Endodermal cell (in vitro differentiated cells): ENCODE measurements at places on chromosomes 16 and 17. TPM values are rescaled to one million over a fixed set of nuclear protein-coding genes. Genes with fewer than 3 reads are reported as not detected.

Gene SMPD3
- total RNA-seq = 0.07 and 0.18 TPM in 2 replicates

- H3K36me3 ChIP-seq = no peaks in the 10 kb centered on the region
- peak; percentile 98 for DNase-seq
- no peak overlapping the region for H3K27ac ChIP-seq
- no peak overlapping the region for H3K4me3 ChIP-seq
- no peaks in the 10 kb centered on the region for H3K4me1 ChIP-seq
- H3K27me3 ChIP-seq = no peaks in the 10 kb centered on the region
Measured at GRCh38 chr17:3913531-3914311, 2.5 kb downstream of the P2RX1 start.

Gene CHST4
- total RNA-seq = 3.0 and 3.2 TPM in 2 replicates

DNA sequence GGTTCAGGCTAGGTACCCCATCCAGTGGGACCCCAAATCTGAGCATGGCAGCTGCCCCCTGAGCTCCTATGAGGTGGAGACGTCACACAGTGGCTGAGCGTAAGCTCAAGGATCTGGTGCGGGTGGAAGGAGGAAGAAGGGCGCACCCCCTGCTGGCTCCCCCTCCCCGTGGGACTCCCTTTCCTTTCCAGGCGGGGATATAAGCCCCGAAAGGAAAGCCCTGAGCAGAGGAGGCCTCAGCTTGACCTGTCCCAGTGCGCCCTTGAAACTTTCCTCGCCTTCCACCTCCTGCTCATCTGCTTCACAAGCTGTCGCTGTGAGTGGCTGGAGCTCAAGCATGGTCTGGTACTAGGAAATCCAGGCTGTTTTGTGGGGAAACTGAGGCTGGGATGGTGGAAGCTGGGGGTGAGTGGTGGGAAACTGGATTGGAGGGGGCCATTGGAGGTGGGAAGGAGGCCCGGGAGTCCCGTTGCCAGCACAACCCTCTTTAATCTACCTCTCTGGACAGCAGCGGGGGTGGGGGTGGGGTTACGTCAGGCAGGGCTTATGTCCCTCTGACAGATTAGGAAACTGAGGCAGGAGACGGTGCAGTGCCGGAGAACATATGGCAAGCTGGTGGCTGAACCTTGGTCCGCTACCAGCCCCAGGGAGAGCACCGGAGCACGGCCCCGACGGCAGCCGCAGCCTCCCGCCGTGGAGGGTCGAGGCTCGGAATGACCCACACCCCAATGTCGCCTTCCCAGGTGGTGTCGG lies 92.3 kb upstream of the TMEM97 start:
- H3K4me3 ChIP-seq = peak overlapping the region; percentile 85
- DNase-seq = peak; percentile 54
- H3K36me3 ChIP-seq = peaks cover under 1% of the 10 kb centered on the region
- no peaks in the 10 kb centered on the region for H3K27me3 ChIP-seq

Gene GCGR
- 2.9 and 4.0 TPM in 2 replicates for total RNA-seq

Gene TMEM98
- 127 to 137 TPM (median 133 TPM) in 3 replicates for total RNA-seq

- no peaks in the 10 kb centered on the region for H3K27me3 ChIP-seq
- H3K4me1 ChIP-seq = no peaks in the 10 kb centered on the region
- no peaks in the 10 kb centered on the region for H3K36me3 ChIP-seq
- no peak for DNase-seq
Measured at GRCh38 chr17:63399856-63400255, 46.2 kb downstream of the CYB561 start.

Gene FNDC8
- not detected in 2 replicates for total RNA-seq

- no peaks in the 10 kb centered on the region for H3K36me3 ChIP-seq
- H3K27me3 ChIP-seq = peaks cover 4% of the 10 kb centered on the region
- H3K4me1 ChIP-seq = no peaks in the 10 kb centered on the region
- peak; percentile 93 for DNase-seq
- no peak overlapping the region for H3K4me3 ChIP-seq
Measured at GRCh38 chr17:79042421-79043190, 18.6 kb downstream of the C1QTNF1 start.

Gene LGALS9B
- total RNA-seq = not detected in 3 replicates

Gene CIBAR2
- total RNA-seq = not detected in 3 replicates

GRCh38 chr17:74452841-74453661 lies 13.4 kb upstream of the CD300A start:
- no peaks in the 10 kb centered on the region for H3K36me3 ChIP-seq
- peaks cover 8% of the 10 kb centered on the region for H3K4me1 ChIP-seq
- DNase-seq = peak; percentile 81
- peak overlapping the region; percentile 78 for H3K4me3 ChIP-seq
- peaks cover 26% of the 10 kb centered on the region for H3K27me3 ChIP-seq
- H3K27ac ChIP-seq = no peak overlapping the region

DNA sequence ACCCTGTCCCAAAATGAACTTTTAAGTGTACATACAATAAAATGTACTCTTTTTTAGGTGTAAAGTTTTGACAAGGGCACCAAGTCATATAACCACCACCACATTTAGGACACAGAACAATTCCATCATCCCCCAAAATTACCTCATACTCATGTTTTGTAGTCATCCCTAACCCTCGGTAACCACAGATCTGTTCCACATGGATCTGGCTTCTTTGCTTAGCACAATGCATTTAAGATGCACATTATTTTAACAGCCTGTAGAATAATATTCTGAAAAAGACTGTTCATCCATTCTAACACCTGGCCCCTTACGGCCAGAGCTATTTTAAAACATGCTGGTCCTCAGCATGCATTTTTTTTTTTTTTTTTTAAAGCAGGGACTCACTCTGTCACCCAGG lies 25.2 kb upstream of the CFAP20 start:
- H3K27ac ChIP-seq = no peak overlapping the region
- H3K36me3 ChIP-seq = peaks cover 4% of the 10 kb centered on the region
- no peak for DNase-seq
- no peaks in the 10 kb centered on the region for H3K27me3 ChIP-seq

DNA sequence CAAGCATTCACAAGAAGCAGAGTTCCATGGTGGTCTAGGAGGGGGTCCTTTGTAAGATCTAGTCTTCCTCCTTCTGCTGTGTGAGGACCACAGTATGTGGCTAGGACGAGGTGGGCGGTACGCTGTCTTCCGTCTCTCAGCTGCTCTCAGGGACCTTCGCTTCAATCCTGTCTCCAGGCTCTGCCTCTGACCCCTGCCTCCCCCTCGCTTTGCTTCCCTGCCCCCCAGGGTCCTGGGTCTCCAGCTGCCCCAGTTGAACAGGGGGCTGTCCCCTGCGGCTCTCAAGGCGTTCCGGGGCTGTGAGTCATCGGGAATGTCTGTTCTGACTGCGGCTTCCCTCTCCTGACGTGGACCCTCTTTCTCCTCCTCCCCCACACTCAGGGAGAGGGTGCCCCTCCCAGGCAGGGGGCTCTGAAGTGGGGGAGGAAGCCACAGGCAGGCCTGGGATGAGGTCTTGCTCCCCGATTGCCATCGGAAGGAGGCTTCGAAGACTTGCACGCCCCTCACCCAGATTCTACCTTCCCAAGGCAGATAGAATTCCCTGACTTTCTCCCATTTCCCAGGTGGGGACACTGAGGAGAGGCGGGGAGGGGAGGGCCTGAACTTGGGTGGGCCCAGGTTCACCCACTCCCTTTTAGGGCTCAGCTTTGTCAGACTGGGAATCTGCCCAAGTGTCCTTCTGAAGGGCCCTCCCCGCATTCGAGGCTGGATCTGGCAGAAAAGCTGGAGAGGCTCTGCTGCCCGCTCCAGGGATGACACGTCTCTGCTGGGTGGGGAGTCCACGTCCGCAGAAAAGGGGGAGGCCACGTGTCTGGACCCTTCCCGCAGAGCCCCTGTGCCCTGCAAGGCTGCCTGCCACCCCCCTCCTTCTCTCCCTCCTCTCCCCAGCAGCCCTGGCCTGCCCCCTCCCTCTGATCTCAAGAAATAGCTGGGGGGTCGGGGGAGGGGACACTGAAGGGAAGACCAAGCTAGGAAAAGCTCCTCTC lies 9.1 kb upstream of the COL1A1 start:
- H3K4me1 ChIP-seq = peaks cover 24% of the 10 kb centered on the region
- H3K36me3 ChIP-seq = no peaks in the 10 kb centered on the region
- no peak overlapping the region for H3K4me3 ChIP-seq
- DNase-seq = peak; percentile 97
- no peaks in the 10 kb centered on the region for H3K27me3 ChIP-seq
- H3K27ac ChIP-seq = peak overlapping the region; percentile 78

GRCh38 chr17:49889500-49889899 lies 41.6 kb upstream of the TAC4 start:
- H3K4me1 ChIP-seq = no peaks in the 10 kb centered on the region
- H3K4me3 ChIP-seq = no peak overlapping the region
- H3K27ac ChIP-seq = no peak overlapping the region
- peaks cover 17% of the 10 kb centered on the region for H3K27me3 ChIP-seq
- peak; percentile 65 for DNase-seq
- H3K36me3 ChIP-seq = no peaks in the 10 kb centered on the region

DNA sequence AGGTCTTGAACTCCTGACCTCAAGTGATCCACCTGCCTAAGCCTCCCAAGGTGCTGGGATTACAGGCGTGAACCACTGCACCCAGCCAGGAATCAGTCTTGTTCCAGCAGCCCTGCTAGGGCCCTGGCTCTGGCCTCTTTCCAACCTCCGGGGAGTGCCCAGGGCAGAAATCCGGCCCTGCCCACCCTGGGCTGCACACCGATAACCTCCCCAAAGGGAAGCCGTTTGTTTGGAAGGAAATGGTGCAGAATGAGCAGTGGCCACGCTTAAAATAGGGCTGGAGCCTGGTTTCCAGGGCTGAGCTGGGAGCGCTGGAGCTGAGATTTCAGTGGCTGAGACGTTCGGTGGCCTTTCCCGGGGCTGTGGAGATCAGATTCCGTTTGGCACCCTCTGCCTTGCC lies 17.8 kb upstream of the EMP2 start:
- H3K4me1 ChIP-seq = no peaks in the 10 kb centered on the region
- no peak for DNase-seq
- H3K27me3 ChIP-seq = no peaks in the 10 kb centered on the region
- no peaks in the 10 kb centered on the region for H3K36me3 ChIP-seq

- no peaks in the 10 kb centered on the region for H3K36me3 ChIP-seq
- peaks cover 7% of the 10 kb centered on the region for H3K27me3 ChIP-seq
- no peak overlapping the region for H3K4me3 ChIP-seq
- peak; percentile 61 for DNase-seq
Measured at GRCh38 chr16:79563921-79564320, 36.6 kb downstream of the MAF start.

Gene MMP15
- 90.1 and 105 TPM in 2 replicates for total RNA-seq

Gene KCNAB3
- total RNA-seq = 3.1 and 4.0 TPM in 2 replicates

Gene LRRC46
- 0.73 and 0.95 TPM in 2 replicates for total RNA-seq

DNA sequence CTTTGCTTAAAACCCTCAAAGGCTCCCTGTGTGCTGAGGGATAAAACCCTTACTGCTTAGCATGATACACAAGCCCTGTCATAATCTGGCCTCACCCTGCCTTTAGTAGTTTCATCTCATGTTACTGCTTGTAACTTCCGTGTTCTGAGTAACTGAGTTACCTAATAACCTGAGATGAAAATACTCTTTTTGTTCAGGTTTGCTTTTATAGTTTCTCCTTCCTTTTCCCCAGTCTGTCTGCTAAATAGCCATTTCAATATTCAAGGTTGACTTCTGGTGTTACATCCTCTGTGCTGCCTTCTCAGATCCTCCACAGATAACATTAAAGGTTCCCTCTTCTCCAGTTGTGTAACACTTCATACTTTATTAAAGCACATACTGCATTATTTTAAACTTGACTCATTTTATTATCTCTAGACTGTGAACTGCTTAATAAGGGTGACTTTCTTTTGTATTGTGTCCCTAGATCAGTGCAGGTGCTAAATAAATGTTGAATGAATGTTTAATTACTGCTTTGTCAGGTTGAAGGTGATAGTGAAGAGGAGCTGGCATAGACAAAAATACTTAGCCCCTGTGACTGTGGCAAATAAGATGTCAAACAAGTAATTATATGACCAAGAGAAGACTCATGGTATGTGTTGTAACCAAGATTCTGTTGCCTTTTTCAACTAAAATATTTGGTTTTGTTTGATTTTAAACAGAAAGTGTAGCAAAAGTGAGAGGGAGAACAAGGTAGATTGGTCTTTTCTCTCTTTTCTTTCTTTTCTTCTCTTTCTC lies 47.8 kb downstream of the NFAT5 start:
- H3K4me1 ChIP-seq = no peaks in the 10 kb centered on the region
- no peak overlapping the region for H3K27ac ChIP-seq
- H3K27me3 ChIP-seq = no peaks in the 10 kb centered on the region
- no peak for DNase-seq

Gene FAM20A
- total RNA-seq = 74.3 to 80.8 TPM (median 78.2 TPM) in 3 replicates
